ENCODE measurements at places on chromosomes 2 and 18.

GRCh38 chr18:76433788-76434187 is 61.3 kb downstream of the ZNF516 start:
- DNase-seq, result no peak

DNA sequence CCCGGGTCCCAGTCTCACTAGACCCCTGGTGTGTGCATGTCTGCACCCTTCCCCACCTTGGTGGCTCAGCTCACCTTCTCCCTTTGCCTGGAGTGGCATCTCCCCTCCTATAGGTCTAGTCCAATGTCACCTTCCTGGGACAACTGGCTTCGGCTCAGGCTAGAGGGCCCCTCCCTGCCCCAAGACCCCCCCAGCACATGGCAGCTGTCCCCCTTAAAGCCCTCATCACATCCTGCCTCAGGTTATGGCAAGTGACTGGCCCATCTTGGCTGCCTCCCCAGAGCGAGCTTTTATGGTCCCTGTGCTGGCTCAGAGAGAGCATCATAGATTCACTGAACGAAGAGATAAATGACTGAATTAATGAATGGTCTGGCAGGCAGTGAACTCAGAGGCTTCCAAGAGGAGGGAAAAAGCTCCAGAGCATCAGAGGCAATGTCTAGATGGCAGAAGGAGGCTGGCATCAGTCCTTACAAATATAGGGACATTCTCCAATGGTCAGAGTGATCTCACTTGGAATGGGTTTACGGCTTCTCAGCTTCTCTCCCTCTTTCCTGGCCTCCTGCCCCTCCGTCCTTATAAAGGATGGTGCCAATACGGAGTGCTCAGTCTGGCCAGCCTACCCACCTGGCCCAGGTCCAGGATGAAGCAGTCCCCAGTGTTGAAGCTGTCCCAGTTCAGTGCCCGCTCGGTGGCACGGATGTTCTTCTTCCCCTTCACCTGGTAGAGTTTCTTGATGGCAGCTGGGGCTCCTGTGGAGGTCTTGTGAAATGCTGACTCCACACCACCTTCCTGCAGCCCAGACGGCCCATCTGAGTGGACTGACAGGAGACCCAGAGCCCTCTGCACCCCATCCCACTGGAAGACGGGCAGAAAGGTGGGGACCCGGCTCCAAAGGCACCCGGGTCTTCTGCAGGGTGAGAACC is 9.4 kb downstream of the CAPG start:
- no peak for DNase-seq

- no peak for DNase-seq
Observed at GRCh38 chr18:56043641-56044061, 455.7 kb upstream of the TCF4 start.

- no peak for DNase-seq
Observed at GRCh38 chr2:64942693-64943092, 46.5 kb upstream of the SLC1A4 start.

- no peak for DNase-seq
Observed at GRCh38 chr2:144595279-144595678, 75.4 kb upstream of the ZEB2 start.

DNA sequence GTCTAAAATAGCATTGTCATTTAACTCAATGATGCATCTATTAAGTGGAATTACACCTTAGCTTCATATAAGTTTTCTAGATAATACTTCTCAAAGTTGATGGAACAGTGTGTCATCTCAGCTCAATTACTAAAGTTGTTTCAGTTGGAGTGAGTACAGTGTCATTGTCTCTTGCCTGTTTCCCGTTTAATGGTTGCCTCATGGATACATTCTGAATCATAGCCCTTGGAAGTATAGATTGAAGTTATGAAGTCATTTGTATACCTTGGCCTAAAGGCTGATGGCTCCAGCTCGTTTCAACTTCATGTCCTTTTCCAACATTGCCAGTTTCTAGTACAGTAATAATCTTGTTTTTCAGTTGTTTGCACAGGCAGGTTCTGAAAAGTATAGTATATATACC is 130.5 kb upstream of the NOSTRIN start:
- no peak for DNase-seq

DNA sequence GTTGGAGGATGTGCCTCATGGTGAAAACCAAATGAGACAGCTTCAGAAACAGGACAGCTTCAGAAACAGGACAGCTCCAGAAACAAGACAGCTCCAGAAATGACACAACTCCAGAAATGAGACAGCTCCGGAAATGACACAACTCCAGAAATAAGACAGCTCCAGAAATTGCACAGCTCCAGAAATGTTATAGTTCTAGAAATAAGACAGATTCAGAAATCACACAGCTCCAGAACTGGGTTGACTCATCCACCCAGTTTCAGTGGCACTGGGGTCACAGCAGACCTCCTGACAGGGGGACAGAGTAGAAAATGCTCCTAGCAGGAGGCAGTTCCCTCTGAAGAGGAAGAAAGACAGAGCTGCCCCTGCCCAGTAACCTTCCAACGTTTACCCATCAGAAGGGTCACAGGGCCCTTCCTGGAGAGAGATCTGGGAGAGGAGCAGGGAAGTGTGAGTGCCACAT is 26.9 kb upstream of the COL6A3 start:
- peak; percentile 56 for DNase-seq

- no peak for DNase-seq
Observed at GRCh38 chr2:72157871-72158771, 10.5 kb upstream of the CYP26B1 start.

GRCh38 chr2:159174759-159175158 is 111.7 kb downstream of the WDSUB1 start:
- DNase-seq, result no peak

All from AG10803 (cell line).